ENCODE measurements at places on chromosomes 5 and 9.

GRCh38 chr9:14932231-14932630, 22.0 kb upstream of the FREM1 start:
- no peak for DNase-seq

GRCh38 chr9:91698266-91698665, 251.8 kb downstream of the ROR2 start:
- no peak for DNase-seq

DNA sequence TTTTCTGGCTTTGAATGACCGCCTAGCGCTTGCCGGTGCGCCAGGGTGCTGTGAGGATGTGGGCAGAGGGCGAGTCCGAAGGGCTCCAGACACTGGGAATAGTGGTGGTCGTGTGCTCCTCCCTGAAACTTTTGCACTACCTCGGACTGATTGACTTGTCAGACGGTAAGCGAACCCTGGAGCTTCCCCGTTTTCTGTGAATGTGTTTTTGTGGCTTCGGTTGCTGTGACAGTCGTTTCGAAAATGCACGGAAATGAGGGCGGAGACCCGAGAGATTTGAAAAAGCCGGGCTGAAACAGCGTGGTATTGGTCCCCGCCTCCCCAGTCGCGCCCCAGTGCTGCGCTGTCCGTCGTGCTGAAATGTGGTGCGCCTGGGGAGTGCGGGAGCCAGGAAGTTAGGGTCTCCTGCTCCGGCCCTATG, 102.5 kb upstream of the GABRP start:
- DNase-seq: peak; percentile 5

- no peak for DNase-seq
These were observed 271.3 kb downstream of the ARHGAP26 start for GRCh38 chr5:143041461-143041860.

DNA sequence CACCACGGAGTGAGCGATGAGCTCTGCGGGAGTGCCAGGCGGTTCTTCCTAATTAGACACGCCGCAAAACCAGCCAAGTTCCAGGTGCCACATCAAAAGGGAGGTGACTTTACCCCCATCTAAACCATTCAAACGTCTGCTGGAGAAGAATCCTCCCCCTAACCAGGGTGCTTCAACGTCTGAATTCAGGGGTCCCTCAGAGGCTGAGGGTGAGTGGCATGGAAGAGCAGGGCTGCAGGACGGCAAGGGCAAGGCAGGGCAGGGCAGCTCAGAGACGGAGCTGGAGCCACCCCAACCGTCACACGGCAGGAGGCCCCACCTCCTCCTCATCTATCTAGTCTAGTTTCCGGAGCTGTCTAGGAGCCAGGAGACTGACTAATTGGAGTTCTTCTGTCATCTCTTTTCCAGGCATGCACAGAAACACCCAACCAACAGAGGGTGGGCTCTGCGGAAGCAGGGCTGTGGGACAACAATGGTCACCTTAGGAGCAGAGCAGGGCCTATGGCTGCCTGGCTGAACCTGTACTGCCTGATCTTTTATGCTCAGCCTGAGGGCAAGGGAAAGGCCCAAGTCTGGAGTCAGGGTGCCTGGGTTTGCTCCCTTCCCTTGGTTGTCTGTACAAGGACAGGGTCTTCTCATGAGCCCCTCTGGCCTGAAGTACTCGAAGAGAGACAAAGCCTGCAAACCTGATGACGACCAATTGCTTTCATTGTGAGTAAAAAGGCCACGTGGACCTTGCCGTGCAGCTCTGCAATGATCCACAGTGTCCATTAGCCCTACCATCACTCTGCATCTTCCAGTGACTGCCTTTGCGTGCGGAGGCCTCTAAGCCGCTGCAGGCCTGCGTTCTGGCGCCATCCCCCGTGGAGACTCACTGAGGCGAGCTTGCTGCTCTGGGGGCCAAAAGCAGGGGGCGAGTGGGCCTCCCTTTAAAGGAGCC, 81.0 kb upstream of the SLC25A51 start:
- DNase-seq: peak; percentile 63
